Stimulated activated CD4-positive, alpha-beta T cell treated with anti-CD3 and anti-CD28 coated beads, Interleukin-1b, Interleukin-23, amount 100 ng/mL, for 4 hours (primary cell): ENCODE measurements at places on chromosomes 3 and 15.

DNA sequence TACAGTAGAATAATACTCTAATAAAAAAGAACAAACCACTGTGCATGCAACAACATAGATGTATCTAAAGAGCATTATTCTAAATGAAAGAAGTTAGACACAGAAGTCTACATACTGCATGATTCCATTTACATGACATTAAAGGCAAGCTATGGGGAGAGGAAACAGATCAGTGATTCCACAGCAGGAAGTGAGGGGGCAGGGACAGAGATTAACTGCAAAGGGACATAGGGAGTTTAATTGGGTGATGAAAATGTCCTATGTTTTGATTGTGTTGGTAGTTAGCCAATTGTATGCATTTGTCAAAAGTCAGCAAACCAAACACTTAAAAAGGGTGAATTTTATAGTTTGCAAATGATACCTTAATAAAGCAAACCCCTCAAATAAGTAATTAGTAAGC lies 13.8 kb downstream of the CRYGS start:
- DNase-seq: no peak

GRCh38 chr15:75620058-75620820 lies 5.3 kb downstream of the SNUPN start:
- DNase-seq: no peak

DNA sequence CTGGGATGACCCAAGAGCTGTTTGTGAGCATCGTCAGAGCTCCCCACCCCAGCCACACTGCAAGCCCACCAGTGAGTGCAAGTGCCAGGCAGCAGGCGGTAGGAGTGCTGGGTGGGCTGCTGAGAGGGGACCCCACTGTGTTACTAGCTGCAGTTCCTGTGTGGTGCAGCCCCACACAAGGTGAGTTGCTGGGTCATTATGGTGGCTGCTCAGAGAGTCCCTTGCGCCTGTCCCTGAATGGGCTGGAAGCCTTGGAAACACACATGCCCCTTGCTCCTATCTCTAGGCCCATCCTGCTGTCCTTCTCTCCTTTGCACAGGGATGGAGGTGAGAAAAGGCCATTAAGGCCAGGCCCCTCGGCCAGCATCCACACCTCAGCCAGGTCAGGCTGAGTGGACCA lies 83.7 kb downstream of the SEC22A start:
- DNase-seq: no peak

DNA sequence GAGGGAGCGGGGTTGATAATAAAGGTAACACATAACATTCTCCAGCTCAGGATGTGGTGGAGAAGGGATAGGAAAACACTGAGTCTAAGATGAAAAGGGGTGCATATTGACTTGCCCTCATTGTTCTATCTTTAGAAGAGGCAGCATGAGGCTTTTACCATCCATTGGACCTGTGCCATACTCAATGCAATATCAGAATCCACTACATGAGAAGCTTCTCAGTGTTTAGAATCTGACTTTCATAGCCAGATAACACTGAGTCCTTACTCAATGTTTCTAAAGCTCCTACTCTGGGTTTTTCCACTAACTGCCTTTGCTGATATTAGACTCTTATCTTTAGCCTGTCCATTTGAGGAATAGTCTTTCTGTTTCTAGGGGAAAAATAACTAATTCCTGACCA lies 24.3 kb upstream of the GADL1 start:
- DNase-seq: no peak

DNA sequence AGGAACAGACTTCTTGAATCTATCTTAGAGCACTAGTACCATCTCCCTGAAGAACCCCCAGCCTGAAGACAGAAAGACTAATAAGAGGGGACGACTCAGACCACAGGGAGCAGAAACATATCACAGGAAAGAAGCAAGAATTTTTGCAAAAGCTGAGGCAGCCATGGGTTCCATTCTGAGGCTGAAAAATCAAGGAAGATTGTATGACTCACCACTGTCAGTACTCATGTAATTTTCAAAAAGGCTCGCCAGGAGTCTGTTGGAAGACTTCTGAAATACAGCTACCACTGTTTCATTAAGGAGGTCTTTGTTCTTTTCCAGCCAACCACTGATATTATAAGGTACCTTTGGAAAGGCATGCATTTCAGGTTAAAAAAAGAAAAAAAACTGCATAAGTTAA lies 47.5 kb downstream of the MYH15 start:
- no peak for DNase-seq

- no peak for DNase-seq
Measured at GRCh38 chr3:46020766-46021510, 6.3 kb downstream of the XCR1 start.

GRCh38 chr3:45772341-45773035 lies 23.8 kb downstream of the SLC6A20 start:
- DNase-seq: no peak

DNA sequence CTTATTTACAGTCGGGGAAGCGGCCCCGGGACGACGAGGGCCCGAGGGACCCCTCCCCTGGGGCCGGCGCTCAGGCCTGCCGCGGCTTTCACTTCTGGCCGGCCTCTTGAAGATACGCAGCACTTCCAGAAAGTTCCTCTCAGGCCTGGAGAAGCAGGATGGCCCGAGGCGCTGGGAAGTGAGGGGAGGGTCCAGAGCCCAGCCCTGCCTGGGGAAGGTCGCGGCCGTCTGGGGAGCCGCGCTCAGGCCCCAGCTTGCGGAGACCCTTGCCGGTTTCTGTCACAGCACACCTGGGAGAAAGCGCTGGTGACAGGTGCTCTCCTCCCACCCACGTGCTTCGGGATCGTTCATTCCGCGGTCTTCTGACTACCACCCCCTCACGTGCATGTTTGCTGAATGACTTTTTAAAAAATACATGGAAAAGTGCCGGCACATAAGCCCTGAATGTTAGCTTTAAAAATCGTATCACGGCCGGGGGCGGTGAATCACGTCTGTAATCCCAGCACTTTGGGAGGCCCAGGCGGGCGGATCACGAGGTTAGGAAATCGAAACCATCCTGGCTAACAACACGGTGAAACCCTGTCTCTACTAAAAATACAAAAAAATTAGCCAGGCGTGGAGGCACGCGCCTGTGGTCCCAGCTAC lies 727 bp upstream of the TM2D3 start:
- DNase-seq: no peak

DNA sequence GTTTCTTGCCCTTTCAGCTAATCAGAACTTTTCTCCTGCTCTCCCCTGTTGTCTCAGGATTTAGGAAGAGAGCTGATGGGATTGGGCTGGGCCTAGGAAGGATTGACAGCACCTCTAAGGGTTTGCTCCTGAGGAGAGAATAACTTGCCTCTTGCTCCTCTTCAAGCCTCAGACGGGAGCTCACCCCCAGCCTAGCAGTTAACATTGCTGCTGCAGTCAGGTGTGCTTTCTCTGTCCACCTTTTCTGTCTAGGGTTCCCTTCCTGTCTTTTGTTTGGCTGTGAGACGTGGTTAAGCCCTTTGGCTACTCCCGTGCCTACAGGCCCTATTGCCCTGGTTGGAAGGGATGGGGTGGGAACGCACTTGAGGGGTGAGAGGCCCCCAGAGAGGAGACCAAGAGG lies 20.1 kb downstream of the TMEM108 start:
- no peak for DNase-seq

DNA sequence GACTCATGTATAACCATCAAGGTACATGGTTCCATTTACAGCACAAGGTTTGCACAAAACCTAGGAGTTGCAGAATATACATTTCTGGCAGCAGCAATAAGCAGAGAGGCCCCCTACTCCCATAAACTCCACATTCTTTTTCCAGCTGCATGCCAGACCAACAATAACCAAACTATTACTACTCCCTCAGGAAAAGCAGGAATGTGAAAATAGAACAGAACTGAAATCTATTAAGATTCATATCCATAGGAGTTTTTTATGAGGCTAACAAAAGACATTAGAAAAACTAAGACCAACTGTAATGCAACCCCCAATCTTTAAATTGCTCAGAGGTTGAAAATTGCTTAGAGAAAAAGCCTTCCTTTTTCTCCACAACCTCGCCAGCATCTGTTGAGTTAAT lies 27.6 kb upstream of the TOP2B start:
- DNase-seq: no peak

DNA sequence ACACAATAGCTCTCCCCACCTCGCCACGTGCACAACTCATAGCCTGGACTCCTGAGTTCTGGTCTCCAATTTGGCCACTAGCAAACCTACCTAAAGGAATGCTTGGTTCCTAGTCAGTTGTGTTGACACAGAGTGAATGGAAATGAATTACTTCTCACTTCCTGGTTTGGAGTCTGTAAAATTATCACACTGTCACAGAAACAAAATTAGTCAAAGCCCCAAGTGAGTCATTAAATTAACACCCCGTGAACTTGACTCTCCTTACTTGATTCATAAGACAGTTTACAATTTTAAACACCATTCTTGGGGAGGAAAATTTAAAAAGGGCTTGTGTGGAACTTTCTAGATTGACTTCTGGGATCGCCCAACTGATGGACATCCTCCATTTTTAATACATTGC lies 276.2 kb upstream of the CTNNB1 start:
- DNase-seq: no peak

DNA sequence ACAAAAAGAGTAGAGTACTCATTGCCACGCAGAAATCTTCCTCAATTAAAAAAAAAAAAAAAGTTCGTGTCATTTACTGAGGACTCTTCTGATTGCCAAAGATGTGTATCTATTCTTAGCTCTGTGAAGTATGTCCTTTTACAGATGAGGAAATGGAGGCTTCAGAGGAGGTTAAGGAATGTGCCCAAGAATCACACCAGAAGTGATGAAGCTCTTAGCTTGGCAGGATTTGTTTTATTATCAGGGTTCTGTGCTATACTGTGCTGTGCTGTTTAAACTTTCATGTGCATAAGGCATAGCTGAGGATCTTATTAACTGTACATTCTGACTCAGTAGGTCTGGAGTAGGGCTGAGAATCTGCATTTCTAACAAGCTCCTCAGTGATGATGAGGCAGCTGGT lies 665.2 kb upstream of the ADAMTS9 start:
- no peak for DNase-seq

GRCh38 chr3:35800960-35801459 lies 161.7 kb downstream of the ARPP21 start:
- DNase-seq: no peak

DNA sequence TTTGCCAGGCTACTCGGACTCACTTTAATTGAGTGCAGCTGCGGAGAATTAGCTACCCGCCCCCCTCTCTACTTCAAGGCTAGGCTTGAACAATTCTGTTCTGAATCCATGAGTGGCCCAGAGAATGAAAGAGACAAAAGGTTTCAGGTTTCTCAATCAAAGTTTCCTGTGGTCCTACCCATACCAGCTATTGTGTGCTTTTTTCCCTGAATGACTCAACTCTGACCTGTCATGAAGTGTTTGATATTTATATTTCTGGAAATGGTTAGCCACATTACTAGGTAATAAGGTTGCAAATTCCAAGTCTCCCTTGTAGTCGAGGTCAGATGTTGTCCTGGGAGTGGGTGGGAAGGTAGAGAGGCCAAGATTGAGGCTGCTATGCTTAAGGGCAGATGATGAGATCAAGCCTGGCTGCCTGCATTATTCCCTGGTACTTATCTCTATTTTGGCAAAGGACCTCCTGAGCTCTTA lies 392.7 kb upstream of the TBL1XR1 start:
- DNase-seq: no peak

- DNase-seq: no peak
Measured at GRCh38 chr15:101536875-101537405, 47.4 kb upstream of the PCSK6 start.

DNA sequence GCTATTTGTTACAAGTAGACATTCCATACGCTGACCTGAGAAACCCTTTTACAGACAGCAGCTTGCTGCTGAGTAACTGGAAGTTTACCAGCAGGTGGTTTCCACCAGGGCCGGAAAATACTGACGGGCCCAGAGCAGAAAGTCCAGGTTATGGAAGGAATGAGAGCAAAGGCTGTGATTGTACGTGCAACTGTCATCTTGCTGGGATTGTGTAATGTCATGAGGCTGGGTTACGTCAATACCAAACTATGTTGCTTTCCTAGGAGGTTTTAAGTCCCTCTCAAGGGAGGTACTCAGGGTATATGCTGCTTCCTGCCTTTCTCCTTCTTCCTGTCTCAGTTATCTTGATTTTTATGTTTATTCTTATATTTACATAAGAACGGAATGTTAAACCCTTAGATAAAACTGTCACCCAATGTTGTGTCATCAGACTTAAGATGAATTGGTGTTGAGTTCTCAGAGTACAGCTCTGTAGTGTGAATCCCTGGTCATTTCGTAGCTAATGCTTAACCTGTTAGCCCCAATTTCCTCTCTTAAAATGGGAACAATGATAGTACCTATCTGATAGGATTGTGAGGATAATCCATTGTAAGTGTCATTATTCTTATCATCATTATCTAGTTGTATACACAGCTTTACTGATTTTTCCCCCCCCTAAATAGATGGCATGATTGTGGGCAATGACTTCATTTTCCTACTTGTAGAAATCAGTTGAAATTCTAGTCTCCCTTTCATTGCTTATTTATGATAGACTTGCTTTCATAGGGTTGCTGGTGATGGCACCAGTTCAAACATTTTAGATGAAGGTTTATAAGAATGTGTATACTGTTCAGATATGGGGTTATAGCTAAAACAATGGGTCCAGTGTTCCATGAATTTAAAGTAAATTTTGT lies 101.4 kb downstream of the FNDC3B start:
- no peak for DNase-seq

DNA sequence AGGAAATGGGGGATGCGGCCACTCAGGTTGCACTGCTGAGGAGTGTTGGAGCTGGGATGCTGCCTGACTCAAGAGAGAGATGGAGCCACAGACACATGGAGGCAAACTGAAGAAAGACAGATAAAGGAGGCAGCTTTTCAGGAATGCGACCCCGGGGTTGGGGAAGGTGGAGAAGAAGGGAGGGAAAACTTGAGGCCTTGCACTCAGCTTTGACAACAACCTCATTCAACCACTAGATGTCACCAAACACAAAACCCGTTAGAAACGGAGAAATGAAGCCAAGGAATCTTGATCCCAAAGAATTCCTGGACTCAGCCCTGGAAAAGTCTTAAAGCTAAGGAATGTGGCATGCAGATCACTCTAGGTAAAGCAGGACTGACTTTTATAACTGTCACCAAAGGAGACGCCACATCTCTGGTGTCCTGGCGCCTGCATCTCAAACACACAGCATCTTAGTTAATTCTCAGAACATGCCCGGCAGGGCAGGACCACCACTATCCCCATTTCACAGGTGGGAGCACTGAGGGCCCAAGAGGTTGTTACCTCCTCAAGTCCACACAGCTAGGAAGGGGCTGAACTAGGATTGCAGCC lies 59.6 kb upstream of the LMCD1 start:
- no peak for DNase-seq

- DNase-seq: no peak
Measured at GRCh38 chr15:66411190-66411589, 24.5 kb downstream of the MAP2K1 start.

DNA sequence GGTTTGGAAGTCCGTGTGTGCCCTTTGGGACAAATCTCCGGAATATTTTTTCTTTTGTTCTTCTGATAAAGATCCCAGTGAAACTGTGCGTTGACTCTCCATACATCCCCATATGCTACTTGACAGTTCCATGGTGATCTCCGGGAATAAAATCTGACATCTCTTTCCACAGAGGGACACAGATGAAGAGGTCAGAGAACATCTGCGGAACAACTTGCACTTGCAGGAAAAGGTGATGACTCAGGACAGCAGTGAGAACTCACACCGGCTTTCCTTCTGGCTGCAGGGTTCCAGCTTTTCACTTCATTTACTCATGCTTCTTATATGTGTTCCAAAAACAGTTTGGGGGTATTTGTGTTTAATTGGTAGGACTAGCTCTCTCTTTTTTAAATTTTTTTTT lies 157.5 kb upstream of the CHRM5 start:
- DNase-seq: no peak

- peak; percentile 45 for DNase-seq
Measured at GRCh38 chr3:186772701-186773417, 10.5 kb upstream of the EIF4A2 start.
